NCI-H1105 (cell line): ENCODE measurements at places on chromosomes 16 and 17.

- no peak for DNase-seq
Observed at GRCh38 chr16:82684256-82684655, 57.5 kb downstream of the CDH13 start.

DNA sequence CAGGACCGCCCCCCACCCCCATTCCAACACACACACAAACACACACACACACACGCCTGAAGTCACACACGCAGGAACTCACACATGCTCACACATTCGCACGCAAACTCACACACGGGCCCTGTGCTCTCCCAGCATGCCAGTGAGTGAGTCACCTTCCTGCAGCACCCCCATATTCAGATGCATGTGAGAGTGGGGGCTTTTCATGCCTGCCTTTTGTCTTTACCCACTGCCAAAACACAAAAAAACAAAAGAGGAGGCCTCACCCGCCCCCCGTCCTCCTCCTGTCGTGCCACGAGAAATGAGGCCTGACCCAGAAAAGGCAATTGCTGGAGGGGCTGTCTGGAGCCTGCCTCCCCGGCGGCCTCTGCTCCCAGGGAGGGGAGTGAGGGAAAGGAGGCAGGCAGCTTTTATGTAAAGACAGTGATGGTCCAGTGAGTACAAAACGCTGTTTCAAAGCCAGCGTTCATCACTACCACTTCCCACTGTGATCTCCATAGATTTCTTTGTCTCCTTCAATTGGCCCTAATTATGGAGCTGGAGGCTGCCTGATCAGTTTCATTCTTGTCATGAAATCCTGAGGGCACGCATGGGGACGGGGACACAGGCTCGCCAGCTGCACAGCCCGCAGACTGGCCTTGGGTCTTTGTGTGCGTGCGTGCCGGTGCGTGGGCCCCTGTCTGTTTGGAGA is 29.5 kb upstream of the GSE1 start:
- DNase-seq = no peak

GRCh38 chr17:79023180-79023705 is 726 bp upstream of the C1QTNF1 start:
- DNase-seq = no peak

- no peak for DNase-seq
Observed at GRCh38 chr16:86018487-86018886, 119.5 kb downstream of the IRF8 start.

DNA sequence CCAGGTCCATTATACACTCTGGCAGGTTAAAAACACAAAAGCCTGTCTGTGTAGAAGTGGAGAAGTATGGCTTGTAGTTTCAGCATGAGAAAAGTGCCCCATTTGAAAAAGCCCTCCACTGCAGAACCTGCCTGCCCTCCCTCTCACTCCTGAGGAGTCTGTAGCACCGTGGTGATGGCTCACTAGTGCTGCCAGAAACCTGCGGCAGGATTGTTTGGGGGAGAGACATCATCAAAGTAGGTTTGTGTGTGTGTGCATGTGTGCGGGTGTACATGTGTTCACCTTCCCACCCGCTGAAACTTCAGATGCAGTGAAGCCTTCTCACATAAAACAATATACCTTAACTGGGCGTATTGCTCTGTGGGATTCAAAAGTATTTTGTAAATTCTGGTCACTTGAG is 26.9 kb downstream of the NDEL1 start:
- DNase-seq = no peak

DNA sequence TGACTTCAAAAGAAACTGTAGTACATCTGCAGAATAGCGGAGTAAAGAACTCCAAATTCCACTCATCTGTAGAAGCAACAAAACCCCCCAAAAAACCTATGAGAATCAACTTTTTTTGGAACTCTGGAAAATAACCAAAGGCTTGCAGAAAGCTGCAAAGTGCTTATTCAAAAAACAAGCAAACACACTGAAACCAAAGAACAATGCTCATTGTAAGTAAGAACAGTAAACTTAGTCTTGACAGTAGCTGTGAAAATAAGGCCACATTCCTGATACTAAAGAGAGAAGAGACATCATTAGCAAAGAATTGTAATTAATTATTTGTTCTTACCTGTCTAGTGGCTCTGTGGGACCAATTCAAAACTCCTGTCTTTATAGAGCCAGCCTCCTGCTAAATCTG is 534.3 kb upstream of the C16orf82 start:
- no peak for DNase-seq

DNA sequence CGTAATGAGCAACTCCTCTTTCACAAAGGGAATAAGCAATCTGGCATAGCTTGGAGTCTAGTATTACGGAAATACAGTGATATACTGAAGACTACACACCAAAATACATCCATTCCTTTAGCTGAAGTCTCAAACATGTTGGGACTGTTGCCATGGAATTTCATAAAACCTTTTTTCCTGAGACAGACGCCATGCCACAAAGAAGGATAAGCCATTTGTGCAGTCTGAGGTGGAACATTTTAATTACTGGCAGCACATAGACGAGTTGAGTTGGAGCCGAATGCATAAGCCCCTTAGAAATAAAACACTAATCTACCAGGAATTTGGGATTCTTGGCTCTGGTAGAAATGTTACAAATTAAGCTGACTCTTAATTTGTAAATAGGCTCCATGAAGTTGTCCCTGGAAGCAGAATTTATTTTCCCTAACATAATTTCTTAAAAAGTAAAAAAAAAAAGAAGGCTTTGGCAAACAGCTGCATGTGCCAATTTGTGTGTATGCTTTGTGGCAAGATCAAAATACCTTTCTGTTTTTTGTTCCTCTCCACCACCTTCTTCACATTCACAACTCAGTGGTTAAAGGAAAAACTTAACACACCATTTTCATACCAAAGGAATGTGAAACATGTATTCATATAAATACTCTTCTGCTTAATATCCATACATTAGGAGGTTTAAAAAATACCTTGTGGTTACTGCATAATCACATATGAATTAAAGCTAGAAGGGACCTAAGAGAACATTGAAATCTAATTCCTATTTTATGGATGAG is 25.5 kb downstream of the GRB7 start:
- no peak for DNase-seq

GRCh38 chr17:68468334-68468733 is 11.0 kb upstream of the WIPI1 start:
- DNase-seq = no peak

DNA sequence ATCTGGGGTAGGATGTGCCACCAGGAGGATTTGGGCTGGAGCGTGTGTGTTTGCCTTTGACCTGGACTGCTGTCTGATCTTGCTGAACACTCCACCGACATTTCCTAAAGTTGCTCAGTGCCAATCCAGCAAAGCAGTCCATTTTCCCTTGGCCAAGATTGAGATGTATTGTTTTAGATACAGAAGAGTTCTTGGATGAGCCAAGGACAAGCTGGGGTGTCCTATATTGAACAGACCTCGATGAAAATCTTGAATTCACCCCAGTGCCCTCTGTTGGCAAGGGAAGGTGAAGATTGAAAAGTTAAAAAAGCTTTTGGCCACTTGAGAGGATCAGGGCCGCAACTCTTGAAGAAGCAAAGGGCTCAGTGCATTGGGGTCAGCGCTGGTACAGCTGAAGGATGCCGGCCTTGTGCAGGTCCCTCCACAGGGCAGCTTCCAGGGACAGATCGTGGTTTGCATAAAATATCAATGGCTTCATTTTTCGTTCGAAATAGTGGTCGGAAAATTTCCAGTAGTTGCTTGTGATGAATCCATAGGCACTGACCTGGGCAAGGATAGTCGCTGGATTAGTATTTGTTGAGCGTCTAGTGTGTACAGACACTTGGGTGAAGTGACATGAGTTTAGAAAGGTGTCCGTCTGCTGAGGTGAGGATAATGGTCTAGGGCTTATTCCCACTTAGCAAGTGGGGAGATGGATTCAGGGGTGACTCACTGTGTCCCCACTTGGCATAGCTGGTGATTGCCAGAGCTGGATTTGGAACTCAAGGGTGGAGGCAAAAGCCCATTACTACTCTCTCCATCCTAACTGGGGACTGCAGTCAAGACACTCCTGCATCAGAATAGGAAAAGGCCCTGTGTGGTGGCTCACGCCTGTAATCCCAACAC is 19.7 kb downstream of the ST6GALNAC2 start:
- no peak for DNase-seq

DNA sequence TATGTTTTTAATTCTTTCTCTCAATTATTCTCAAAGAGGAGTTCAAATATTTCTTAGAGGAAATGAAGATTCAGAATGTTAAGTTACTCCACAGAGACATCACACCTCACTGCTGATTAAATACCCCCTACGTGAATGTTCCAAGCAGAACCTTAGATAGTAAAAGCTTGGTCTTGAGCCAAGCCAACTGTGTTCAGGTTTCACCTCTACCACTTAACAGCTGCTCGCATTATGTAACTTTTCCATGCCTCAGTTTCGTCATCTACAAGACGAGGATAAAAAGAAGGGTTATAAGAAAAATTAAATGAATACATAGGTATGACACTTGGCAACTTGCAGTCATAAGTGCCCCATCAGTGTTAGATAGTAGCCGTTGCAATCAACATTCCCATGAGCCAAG is 356.2 kb downstream of the RBFOX1 start:
- no peak for DNase-seq

DNA sequence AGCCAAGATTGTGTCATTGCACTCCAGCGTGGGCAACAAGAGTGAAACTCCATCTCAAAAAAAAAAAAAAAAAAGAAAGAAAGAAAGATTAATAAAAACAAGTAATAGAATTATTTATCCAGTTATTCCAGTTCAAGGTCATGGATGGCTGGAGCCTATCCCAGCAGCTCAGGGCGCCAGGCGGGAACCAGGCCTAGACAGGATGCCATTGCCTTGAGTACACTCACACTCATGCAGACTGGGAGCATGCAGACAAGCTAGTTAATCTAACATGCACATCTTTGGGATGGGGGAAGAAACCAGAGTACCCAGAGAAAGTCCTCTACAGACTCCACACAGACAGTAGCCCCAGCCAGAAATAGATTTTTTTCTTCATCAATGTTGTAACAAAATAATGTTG is 17.9 kb downstream of the PDP2 start:
- DNase-seq = no peak

- DNase-seq = no peak
Observed at GRCh38 chr17:63435681-63436522, 10.2 kb downstream of the CYB561 start.

DNA sequence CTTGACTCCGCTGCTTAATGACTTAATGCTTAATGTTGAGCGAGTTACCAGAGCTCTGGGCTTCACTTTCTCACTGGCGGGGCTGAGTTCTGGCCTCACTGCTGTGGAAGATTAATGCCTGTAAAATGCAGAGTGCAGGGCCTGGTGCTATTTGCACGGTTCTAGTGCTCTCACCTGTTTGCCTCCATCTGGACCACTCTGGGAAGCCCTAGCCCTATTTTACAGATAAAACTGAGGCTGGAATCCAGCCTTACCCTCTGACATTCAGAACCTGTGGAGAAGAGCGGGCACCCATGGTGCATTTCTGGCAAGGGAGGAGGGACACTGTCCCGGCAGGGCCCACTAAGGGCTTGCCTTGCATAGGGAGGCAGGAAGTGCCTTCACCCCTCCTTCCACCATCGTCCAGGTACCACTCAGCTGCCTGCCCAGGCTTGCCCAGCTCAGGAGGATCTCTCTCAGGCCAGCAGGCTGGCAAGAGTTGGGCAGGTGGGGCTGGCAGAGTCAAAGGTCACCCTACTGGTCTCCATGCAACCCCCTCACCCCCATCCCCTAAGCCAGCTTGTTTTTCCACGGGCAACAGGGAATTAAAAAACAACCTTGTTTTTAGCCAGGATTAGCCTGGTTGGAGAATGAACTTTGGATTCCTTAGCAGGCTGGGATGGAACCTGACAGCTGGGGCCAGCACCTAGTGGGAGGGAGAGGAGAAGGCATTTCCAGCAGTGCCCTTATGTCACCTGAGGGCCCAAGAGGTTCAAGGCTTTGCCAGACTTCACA is 4.1 kb upstream of the UBALD1 start:
- DNase-seq = no peak

- no peak for DNase-seq
Observed at GRCh38 chr16:57534881-57535658, 1.3 kb downstream of the CCDC102A start.

DNA sequence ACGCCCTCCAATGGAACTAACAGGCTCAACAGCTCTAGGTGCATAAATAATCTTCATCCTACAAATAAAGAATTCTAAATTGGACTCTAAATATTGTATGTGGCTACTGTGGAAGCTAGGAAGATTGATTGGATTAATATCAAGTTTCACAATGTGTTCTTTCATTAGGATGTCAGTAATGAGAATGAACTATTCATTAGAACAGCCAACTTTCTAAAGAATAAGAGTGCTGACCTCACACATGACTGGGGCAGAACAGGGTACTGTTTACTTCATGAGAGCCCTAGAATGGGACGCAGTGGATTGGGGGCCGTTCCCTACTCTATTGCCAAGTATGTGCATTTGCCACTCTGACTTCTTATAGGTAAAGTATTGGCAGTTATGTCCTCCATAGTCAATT is 528.2 kb upstream of the RBFOX1 start:
- no peak for DNase-seq

- DNase-seq = no peak
Observed at GRCh38 chr17:10879190-10879836, 41.4 kb upstream of the PIRT start.

DNA sequence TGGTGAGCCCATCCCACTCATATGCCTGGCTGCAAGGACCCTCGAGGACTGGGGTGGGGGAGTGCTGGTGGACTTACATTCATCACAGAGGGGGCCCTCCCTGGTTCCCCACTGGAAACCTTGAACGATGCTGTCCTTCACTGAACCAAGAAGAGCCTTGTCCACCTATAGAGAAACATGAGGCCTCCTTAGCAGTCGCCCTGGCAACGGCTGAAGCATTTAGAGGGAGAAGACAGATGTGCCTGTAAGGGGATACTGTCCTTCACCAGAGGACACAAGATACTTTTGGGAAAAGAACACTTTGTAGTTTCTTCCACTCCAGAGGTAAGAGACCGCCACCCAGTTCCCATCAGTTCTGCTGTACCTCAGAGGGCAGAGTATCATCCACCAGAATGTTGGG is 6.5 kb downstream of the HIGD1B start:
- DNase-seq = no peak

GRCh38 chr16:48014349-48015135 is 141.3 kb downstream of the ABCC12 start:
- DNase-seq = no peak

GRCh38 chr17:36661047-36661666 is 59.8 kb downstream of the MRM1 start:
- peak; percentile 15 for DNase-seq
